Progenitor cell of endocrine pancreas (in vitro differentiated cells): ENCODE measurements at places on chromosomes 3 and 15.

DNA sequence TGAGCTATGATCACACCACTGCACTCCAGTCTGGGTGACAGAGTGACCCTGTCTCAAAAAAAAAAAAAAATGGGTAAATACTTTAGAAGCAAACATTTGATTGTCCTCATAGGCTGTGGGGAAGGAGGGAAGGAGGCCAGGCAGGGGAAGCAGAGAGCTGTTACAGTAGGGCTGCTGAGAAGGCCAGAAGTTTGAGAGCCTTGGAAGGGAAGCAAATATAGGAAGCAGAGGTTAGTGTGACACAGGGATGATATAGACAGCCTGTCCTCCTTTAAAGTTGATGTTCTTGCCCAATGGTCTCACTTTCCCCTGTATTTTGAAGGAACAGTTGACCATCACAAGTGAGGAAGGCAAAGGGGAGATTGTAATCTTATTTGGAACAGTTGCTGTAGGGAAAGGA lies 5.3 kb upstream of the ALPK3 start:
- DNase-seq = no peak

- no peak for DNase-seq
Measured at GRCh38 chr3:49680493-49681231, 6.5 kb downstream of the APEH start.

- no peak for DNase-seq
Measured at GRCh38 chr3:189635339-189635738, 4.2 kb downstream of the TP63 start.

DNA sequence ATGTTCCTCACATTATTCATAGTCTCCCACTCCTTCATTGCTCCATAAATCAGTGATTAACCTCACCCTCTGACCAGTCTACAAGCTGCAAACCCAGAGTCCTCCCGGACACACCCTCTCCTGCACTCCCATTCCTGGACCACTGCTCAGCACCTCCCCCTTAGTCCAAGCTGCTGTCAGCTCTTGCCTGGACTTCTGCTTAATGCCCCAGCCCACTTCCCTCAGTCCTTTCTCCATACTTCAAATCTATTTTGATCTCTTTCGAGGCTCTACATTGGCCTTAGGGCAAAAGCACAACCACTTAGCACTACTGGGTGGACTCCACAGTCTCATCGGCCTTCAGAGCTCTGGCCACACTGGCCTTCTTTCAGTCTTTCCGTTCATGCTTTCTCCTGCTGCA lies 79.4 kb upstream of the FAM98B start:
- DNase-seq = no peak

DNA sequence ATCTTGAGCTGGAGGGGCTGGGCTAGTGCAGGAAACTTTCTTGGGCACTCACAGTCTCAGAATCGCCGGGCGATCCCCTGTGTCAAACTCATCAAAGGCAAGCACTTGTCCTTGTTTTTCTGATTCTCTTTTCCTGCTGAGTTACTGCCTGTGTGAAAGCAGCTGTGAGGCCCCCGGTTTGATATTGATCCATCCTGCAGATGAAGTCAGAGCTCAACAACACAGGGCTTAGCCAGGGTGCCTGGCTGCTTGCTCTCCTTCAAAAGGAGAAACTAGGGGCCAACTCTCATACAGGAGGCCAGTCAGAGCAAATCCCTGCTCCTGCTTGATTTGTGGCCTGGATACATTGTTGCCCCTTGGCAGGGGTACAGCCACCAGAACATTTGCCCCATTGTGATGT lies 22.9 kb downstream of the CLSTN2 start:
- no peak for DNase-seq

- DNase-seq = no peak
Measured at GRCh38 chr15:77119446-77119845, 48.5 kb upstream of the TSPAN3 start.

DNA sequence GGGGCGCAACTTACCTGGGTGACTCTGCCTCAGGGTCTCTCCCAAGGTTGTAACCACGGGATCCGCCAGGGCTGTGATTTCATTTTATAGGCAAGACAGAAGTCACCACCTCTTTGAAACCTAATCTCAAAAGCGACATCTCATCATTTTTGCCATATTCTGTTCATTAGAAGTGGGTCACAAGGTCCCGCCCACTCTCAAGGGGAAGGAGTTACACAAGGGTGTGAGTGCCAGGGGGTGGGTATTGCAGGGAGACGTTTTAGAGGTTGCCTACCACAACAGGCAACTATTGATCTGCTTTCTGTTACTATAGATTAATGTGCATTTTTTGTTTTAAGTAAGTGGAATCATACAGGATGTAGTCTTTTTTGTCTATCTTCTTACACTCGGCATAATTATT lies 56.6 kb upstream of the ADPGK start:
- no peak for DNase-seq

- no peak for DNase-seq
Measured at GRCh38 chr3:118526758-118527513, 507.7 kb downstream of the IGSF11 start.

GRCh38 chr15:31472636-31473384 lies 146.2 kb downstream of the KLF13 start:
- no peak for DNase-seq
